ENCODE measurements at places on chromosomes 4 and X.

GRCh38 chrX:15336023-15336413, 695 bp upstream of the PIGA start:
- DNase-seq, result peak; percentile 21

DNA sequence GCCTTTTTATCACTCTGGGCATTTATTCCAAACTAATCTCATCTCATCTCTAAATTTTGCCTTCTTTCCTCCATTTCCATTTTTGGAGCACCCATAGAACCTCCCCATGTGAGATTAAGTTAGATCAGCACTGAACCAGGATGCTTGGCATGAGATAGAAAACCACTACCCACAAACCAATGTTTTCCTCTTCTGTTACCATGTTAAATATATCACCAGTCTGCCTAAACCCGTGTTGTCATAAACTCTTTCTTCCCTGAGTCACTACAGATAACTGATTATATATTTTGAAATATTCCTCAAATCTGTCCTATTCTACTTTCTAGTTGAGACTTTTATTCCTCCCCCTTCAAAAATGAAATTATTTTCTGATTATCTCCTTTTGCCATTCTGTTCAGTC, 37.6 kb downstream of the GABRB1 start:
- DNase-seq, result no peak

GRCh38 chr4:143025081-143025704, 159.5 kb upstream of the USP38 start:
- no peak for DNase-seq

DNA sequence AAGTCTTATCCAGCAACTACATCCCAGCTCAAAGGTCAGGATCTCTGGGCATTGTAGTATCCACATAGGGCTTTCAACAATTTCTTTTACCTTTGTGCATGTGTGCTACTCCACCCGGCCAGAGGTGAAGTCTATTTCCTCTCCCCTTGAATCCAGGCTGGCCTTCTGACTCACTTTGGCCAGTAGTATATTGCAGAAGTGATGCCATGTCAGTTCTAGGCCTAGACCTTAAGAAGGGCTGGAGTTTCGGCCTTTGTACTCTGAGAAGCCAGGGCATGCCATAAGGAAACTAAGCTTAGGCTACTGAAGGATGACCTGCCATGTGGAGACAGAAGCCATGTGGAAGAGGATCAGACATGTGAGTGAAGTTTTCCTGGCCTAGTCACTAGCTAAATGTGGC, 191.2 kb upstream of the ATP6AP2 start:
- DNase-seq, result no peak

GRCh38 chr4:2263926-2264321, 2.0 kb upstream of the MXD4 start:
- no peak for DNase-seq

DNA sequence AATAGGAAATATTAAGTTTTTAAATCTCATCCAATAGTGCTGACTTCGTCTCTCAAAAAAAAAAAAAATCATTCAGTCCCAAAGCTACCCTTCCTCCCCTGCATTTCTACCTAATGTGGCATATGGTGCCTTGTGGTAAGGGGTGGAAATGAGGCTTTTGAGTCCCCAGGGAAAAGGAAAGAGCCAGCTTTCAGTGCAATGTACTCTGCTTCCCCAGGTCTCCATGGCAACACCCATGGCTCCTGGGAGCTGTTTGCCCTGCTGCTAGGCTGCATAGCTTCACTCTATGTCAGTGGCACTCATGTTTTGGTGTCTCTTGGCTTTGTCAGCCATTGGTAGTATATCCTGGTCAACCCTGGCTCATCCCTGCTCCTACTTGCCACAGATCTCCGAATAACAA, 175.9 kb downstream of the SLC39A8 start:
- DNase-seq, result no peak

GRCh38 chr4:2689825-2690700, 66.1 kb downstream of the TNIP2 start:
- DNase-seq, result peak; percentile 31

DNA sequence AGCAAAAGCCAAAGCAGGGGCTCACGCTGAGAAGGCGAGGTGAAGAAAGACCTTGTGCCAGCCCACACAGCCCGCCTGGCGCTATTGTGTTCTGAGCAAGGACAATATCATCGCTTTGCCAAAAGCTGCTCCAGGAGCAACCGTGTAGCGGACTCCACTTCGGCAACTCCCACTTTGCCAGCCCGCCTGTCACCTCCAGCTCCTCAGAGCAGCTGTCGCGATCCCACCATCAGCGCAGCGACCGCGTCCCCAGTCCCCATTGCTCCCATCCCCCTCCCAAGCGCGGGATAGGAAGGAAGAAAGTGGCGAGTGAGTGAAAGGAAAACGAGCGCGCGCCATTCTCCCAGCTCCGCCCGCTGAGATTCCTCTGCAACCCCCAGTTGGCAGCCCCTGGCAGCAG, 759 bp downstream of the ZC4H2 start:
- no peak for DNase-seq

DNA sequence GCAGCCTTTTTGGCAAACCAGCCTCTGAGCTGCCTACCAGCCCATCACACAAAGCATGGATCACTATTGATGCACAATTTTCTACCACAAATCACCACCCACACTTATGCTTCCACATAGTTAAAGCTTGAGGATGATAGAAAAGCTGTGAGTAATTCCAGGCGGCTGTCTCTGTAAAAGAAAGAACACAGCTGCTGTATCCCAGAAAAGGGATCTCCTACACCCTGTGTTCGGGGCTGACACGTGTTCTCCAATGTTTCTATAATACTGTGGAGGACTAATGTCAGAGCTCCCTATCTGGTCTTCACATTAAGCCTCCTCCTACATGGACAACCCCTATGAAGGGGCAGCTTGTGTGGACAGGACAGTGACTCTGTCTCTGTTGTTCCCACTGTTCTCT, 12.5 kb upstream of the BRS3 start:
- no peak for DNase-seq

DNA sequence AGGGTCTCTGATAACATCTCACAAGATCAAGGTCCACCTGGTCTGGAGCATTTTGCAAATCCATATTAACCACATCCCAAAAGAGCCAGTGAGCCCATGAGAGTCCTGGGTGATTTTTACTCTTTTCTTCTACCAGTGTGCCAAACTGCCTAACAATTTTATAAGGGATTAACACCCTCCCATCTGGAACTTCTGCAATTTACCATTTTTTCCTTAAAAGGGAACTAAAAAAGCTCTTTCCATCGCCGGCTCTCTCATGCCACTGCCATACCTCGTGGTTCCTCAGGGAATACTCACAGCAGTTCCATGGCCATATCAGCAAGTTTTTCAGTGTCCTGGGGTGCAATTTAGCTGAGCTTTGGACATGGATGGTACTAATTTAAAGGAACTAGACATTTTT, 55.7 kb downstream of the SEPSECS start:
- no peak for DNase-seq
